ENCODE measurements at places on chromosomes 5 and 9. TPM values are rescaled to one million over a fixed set of nuclear protein-coding genes. Genes with fewer than 3 reads are reported as not detected.
A peak's percentile ranks its signal among the peaks of the same experiment; 100 is the strongest.

- no peak for DNase-seq
Measured at GRCh38 chr9:129313331-129313955, 135.4 kb upstream of the IER5L start.

DNA sequence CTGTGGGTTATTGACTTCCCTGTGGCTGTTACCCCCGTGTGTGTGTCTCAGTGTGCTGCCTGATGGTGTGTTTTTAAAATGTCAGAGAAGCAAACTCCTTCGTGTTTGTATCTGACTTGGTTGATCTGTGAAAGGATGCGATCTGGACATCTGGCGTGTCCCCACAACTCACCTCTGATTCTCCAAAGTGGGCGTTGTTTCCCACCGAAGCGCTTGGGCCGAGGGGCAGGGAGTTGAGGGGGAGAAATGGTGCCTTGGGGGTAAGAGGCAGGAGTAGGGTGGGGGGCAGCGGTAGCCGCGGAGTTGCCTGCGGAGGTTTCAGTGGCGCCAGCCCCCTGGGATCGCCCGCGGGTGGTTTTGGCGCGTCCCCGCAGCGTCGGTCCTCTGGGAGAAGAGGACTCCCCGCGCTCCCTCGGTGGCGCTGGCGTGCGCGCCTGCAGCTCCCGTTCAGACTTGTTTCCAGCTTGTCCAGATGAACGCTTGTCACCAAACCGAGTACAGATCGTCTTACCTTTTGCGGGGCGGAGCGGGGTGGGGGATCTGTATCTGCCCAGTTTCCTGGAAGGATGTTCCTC is 1.1 kb downstream of the MAST4 start:
- DNase-seq, result peak; percentile 59

The FAM151B gene
- total RNA-seq, result 5.6 TPM

The PTAR1 gene
- 94.1 TPM for total RNA-seq

The PCDHGA9 gene
- total RNA-seq, result 17.0 TPM

DNA sequence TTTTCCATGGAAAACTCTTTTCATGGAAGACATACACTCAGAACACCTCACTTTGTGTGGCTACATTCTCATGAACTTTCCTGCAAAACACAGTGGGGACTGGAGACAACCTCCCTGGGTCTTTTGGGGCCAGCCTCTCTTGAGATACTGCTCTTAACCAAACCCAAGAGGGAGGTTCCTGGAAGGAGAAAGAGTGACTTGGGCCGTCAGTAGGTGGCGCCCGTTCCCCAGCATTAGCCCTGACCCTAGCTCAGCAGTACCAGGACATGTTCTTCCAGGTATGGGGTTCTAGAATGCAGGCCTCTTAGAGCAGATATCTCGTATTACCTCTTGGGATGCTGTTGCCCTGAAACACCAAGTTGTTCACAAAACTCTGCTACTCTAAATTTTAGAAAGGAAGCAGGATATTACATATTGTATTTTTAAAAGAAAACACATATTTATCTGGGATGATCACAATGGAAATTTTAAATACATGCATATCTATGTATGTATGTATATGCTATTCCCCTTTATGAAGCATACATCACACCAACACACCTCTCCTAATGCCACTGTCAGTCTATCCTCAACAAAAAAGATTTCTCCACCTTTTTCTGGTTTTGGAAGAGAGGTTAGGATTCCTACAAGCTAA is 15.8 kb upstream of the GLIS3 start:
- peak; percentile 51 for DNase-seq

- DNase-seq, result no peak
Measured at GRCh38 chr5:41482715-41483114, 27.7 kb downstream of the PLCXD3 start.

- DNase-seq, result no peak
Measured at GRCh38 chr5:160445132-160445531, 23.5 kb downstream of the PTTG1 start.
